ENCODE measurements at places on chromosomes 6 and 20.

GRCh38 chr6:100347901-100348550 lies 116.7 kb downstream of the SIM1 start:
- DNase-seq: peak; percentile 69

- peak; percentile 84 for DNase-seq
Observed at GRCh38 chr6:106692112-106692818, 62.9 kb downstream of the QRSL1 start.

DNA sequence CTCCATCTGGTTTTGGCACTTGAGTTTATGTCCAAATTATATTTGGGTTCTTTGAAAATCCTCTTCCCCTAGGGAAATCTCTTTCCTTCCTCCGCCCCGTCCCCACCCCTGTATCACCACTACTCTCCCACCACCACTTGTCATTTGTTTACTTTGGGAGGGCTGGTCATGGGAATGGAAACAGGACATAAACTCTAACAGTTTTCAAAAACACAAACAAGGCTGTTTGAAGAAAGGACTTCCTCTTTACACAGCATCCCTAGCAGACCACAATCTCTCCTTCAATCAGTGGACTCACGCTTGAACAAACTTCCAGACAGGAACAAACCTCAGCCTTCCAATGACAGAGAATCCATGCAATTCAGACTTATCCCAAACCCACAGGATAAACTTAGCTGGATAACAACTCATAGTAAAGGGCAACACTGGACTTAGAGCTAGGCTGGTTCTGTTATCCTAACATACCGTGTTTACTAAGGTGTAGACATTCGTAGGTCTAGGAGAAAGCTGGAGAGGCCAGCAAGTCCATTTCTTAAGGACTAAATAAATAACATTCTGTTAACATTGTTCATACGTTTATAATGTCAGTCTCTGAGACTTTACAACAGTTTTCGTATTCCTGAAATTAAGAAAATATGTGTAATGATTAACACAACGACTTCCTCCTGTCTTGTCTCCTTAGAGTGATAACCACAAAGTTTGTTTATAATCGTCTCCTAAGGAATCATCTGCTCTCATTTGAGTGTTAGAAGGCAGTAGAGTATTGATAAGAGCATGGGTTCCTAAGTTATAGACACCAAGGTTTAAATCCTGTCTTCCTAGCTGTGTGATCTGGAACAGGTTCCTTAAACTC lies 44.1 kb upstream of the CTAGE9 start:
- peak; percentile 47 for DNase-seq

DNA sequence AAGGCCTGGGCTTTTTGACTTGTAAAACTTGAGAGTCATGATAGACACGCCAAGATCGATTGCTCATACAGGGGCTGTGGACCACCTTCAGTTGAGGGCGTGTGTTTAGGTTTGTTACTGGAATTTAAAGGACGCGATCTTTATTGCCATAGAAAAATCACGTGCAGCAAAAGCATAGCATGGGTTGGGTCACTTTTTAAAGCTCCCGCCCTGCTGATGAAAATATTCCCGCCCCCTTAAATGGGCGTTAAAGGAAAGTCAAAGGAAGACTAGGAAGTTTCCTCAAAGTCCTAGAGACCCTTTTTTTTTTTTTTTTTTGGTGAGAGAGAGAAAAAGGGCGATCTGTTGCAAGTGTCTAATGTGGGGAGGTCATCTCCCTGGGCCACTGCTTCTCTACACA lies 23.1 kb downstream of the TFAP2A start:
- DNase-seq: no peak

- no peak for DNase-seq
Observed at GRCh38 chr6:127941228-127941627, 40.4 kb upstream of the THEMIS start.

DNA sequence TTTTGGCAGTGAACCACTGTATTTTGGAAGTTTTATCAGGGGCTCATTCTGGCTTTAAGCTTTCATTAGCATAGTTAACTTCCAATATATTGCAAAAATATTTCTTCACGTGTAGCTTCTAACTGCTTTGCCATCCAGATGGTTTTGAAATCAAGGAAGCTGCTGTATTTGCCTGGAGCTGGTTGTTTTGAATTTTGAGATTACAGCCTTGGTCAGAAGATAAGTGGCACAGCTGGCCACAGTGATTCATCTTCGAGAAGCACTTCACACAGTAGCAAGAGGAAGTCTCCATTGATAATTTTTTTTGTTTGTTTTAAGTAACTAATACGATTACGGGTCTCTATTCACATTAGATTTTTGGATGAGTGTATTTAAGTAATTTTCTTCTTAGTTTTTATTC lies 3.8 kb downstream of the APCDD1L start:
- DNase-seq: no peak

DNA sequence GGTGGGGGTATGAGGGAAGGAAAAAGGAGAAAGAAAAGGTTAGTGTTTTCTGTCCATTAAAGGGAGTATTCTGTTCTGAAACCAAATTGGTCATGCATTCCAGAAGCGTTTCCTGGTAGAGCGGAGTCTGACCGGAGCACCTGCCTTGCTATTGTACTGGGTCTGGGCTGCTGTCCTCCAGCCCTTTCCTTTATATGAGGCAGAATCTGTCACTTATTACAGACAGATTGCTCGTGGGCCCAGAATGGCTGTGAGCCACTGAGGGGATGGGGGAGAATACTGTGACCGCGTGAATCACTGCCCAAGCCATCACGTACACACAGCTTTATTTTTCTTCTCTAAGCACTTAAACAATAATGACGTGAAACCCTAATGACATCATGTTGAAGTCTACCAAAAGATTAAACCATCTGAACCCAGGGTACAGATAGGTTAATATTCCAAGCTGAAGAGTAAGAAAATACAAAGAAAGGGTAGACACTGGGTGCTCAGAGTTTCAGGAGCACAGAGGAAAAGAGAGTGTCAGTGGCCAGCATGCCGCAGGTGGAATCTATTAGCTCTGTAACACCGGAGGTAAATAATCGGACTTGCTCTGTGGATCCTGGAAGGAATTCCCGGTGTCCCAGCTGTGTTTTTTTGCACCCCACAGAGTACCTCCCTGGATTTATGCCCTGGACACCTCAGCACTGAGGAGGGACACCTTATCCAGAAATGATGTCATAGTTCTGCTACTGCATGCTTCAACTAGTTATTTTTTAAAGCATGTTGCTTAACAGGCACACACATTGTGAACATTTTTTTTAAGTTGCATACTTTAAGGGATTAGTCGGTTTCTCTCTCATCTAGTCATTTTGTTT lies 573.3 kb downstream of the PKHD1 start:
- DNase-seq: peak; percentile 93

GRCh38 chr20:47618479-47618878 lies 116.8 kb downstream of the NCOA3 start:
- no peak for DNase-seq

GRCh38 chr6:111301946-111302345 lies 181.1 kb downstream of the REV3L start:
- DNase-seq: no peak

DNA sequence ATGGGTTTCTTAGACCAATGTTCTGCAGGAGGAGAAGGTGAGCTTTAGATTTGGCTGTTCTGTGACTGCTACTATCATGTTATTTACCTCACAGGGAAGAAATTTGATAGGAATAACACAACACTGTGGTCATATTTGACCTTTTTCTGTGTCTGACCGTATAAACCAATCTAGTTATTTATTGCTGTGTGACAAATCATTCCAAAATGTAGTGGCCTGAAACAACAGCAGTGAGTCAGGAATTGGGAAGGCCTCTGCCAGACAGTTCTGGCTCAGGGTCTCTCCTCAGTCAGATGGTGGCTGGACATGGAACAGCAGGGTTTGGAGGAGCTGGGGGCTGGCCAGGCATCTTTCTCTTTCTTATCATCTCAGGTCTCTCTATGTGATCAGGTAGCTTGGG lies 33.0 kb downstream of the RIPOR2 start:
- DNase-seq: peak; percentile 94

- DNase-seq: no peak
Observed at GRCh38 chr6:65667916-65668656, 38.9 kb downstream of the EYS start.

GRCh38 chr20:8602389-8603116 lies 466.3 kb upstream of the PLCB4 start:
- peak; percentile 60 for DNase-seq

GRCh38 chr6:151284548-151285017 lies 44.8 kb downstream of the AKAP12 start:
- DNase-seq: no peak

GRCh38 chr6:146770965-146771735 lies 172.4 kb downstream of the ADGB start:
- no peak for DNase-seq

DNA sequence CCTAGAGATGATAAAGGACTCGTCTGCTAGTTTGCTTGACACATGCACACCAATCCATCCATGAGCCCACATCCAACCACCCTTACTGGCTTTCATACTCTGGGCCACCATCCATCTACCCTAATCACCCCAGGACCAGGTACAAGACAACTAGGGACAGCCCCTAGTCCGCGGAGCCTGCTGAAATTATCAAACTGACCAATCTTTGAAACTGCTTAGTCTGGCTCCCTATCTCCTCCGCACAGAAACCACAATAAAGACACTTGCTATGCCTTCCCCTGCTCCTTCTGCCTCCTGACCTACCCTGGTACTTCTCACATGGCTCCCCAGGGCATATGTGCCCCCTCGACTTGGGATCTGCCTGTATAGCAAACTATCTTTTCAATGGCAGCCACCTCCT lies 33.1 kb downstream of the PXDC1 start:
- DNase-seq: no peak

- peak; percentile 56 for DNase-seq
Observed at GRCh38 chr6:40550202-40551101, 36.7 kb downstream of the LRFN2 start.

DNA sequence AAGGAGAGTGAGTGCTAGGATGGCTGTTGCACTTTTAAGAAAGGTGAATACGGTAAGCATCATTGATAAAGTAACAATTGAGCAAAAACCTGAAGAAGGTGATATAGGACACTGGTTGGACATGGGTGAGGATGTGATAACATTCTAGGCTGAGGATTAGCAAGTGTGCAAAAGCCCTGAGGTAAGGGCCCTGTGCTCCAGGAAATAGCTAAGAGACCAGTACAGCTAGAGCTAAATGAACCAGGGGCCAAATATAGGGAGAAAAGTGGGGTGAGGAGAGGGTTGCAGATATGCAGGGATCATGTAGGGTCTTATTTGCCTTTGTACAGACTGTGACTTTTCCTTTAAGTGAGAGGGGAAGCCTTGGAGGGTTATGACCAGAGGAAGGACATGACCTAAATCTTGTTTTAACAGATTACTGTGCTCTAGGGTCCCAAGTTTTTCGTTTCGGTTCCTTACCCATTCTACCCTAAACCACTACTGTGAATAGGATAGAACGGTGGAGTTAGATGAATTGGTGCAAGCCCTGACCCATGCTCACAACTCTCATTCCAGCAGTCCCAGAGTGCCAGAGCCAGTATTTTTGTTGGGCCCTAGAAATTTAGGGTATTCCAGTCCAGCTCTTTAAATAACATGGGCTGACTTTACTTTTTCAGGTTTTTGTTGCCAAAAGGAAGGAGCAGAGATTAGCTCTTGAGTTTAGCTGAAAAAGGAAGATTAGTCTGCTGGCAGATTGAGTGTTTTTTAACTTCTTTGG lies 10.7 kb downstream of the MAPK14 start:
- DNase-seq: no peak

All from kidney tubule cell (primary cell).